ENCODE measurements at places on chromosomes 16 and 17.

DNA sequence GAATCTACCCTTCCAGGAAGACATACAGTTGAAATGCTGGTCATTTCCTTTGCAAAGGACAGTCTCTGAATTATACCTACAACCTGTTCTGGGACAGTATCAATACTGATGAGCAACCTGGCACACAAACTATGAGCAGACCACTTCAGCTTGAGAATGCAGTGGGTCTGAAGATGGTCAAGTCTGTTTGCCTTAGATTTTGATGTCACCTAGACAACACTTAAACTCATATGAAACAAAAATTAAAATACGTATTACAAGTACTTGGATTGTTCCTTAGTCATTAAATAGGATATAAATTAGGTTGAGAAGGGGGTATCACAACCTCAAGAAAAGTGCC, 3.5 kb downstream of the SRSF2 start:
- DNase-seq: no peak

- DNase-seq: peak; percentile 27
Measured at GRCh38 chr17:60525328-60525684, 736 bp downstream of the APPBP2 start.

DNA sequence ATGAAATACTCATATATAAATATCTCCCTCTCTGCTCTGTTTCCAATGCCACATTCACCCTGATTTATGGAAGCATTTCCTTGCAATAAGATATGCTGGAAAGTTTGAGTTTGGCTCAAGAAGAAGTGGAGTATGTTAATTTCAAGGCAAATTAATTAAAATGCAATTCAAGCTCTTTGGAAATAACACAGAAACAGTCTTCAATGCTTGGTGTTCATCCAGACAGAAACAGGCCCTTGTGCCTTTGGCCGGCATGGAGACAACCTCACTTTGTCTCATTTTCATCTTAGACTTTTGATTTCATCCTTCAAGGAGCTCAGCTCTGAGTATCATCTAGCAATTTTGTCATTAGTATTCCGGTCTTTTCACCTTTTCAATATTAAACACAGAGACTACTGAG, 210.0 kb downstream of the C16orf95 start:
- no peak for DNase-seq

- no peak for DNase-seq
Measured at GRCh38 chr17:9594065-9594464, 17.6 kb downstream of the CFAP52 start.

DNA sequence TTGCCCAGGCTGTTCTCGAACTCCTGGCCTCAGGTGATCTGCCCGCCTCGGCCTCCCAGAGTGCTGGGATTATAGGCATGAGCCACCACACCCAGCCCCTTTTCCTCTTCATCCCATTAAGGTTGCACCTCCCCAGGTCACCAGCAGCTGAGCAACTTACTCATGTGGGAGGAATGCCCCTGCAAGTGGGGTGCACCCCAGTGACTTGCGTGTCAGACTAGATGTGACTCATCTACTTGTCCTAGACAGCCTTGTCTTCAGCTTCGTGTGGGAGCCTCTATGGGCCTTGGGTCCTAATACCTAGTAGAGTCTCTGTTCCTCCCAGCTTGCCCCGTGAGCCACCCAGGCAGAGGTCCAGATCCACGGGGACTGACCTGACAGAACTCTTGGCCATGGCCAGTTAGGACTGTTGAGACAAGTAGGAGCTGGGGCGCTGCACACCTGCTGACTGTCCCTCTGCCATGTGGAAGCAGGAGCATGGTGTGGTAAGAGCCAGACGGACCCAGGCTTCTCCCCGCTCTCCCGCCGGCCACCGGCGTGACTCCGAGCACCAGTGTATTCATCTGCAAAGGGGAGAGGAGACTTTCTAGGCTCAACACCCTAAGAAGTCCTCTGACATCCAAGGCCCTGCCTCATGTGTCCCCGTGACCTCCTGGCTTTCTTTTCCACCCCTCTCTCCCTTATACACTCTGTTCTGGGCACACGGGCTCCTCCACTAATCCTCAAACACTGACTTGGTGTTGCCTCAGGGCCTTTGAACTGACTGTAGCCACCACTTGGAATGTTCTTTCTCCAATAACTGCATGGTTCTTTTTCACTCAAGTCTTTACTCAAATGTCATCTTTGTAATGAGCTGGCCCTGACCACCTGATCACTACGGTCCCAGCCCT, 11.6 kb upstream of the CBX4 start:
- peak; percentile 65 for DNase-seq

GRCh38 chr16:51807551-51807950, 656.5 kb upstream of the SALL1 start:
- no peak for DNase-seq

Measured in foreskin fibroblast (primary cell).